Fibroblast of lung (primary cell): ENCODE measurements at places on chromosomes 16 and 17. TPM values are rescaled to one million over a fixed set of nuclear protein-coding genes. Genes with fewer than 3 reads are reported as not detected.

KRT12 gene
- not detected in 2 replicates for polyA plus RNA-seq

DNA sequence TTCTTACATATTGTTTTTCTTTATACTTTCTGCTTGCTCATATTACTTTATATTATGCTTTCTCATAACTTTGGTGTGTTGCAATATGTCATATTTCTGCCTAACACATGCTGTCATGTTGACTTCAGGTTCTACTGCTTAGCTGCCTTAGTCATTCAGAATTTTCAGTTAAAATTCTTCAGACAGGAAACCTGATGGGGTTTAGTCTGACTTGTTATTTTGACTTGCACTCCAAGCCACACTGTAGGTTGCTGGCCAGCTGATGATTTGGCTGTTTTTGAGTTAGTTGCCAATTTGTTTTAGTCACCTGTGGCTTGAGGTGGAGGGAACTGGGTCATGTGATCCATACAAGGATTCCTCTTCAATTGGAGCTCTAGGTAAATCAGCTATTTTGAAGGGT lies 315.4 kb downstream of the MAP2K6 start:
- DNase-seq = peak; percentile 39

DNA sequence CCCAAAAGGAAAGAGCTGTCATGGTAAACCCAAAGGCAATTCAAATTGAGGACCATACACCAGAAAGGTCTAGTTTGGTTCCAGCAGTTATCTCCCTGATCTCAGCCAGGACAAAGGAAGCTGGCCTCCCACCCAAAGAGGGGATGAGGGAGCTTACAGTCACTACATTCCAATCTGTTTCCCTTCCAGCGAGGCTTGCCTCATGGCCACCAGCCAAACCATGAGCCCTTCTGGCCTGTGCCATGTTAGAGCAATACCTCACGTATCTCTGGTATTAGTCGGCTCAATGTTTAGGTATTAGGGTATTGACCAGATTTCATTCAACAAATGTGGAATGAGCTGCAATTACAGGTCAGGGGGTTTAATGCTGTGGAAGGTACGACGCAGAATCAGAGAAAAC lies 8.4 kb downstream of the NDUFAB1 start:
- DNase-seq = peak; percentile 76

- no peak for DNase-seq
Measured at GRCh38 chr16:89748921-89749320, 27.6 kb downstream of the ZNF276 start.

DNA sequence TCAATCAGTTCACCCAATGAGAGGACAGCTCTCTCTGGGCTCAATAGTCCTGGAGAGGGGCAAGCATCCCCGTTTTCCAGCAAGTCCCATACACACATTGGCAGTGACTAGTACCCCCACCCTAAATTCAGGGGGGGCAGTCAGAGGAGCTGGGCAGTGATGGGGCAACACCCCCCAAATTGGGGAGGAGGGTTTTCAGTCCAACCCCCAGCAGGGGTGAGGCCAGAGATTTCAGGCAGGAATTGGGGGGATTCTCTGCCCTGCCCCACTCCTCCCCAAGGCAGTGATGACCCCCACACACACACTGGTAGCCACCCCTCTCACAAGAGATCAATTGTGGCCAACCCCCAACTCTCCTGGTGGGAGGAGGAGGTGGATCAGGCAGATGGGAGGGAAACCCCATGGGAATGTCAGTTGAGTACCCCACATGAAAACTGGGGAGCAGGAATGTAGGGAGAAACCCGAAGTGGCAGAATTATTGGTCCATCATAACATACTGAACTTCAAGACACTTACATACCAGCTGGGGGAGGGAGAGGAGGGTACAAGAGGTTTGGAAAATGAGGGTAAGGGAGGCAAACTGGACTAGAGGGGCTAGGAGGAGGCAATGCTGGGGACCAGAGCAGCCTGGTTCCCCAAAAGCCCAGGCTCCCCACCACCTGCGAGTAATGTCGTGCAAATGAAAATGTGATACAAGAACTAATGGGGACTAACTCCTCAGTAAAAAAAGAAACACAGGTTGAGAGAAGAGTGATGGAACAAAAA lies 3.1 kb downstream of the VAMP2 start:
- no peak for DNase-seq

- DNase-seq = no peak
Measured at GRCh38 chr17:3766779-3767178, 34.2 kb downstream of the ITGAE start.

GRCh38 chr17:29089601-29090044 lies 46.7 kb downstream of the PIPOX start:
- no peak for DNase-seq

GRCh38 chr17:3693829-3694231 lies 2.1 kb downstream of the P2RX5 start:
- no peak for DNase-seq

DNA sequence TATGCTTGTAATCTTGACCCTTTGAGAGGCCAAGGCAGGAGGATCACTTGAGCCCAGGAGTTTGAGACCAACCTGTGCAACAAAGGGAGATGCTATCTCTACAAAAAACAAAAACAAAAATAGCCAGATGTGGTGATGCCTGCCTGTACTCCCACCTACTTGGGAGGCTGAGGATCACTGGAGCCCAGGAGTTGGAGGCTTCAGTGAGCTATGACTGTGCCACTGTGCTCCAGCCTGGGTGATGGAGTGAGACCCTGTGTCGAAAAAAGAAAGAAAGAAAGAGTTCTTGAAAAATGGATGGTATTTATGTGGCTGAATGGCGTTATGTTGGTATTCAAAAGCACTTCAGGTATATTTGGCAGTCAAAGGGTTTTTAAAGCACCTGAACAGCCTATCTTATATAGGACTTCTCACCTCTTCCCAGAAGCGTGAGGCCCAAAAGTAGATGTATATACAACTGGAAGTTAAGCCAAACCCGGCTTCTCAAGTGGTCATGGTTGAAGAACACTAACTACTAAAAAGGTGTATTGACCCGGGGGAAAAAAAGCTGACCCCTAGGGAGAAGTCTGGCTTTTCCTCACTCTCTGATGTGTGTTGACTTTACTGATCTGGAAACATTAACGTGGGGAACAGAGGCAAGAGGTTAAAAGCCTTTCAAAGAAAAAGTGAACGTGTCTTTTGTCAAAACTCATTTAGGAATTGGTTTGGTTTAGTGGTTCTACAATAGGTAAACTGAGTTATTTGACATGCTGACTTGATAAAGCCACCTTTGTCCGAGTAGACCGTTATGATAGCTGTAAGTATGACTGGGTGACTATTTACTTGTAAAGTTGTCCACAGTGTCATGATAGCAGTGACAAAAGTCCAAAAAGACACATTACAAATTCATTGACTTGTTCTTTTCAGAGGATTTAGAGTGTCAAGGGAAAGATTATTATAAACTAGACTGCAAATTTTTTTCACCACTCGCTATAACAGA lies 183.4 kb downstream of the IRX3 start:
- no peak for DNase-seq

GRCh38 chr17:70622368-70623260 lies 453.3 kb downstream of the KCNJ2 start:
- DNase-seq = peak; percentile 59

SMIM36 gene
- not detected in 2 replicates for polyA plus RNA-seq

MEOX1 gene
- polyA plus RNA-seq = not detected in 2 replicates

GFAP gene
- 0.31 and 0.32 TPM in 2 replicates for polyA plus RNA-seq

- no peak for DNase-seq
Measured at GRCh38 chr16:52696126-52696525, 149.2 kb upstream of the TOX3 start.

DNA sequence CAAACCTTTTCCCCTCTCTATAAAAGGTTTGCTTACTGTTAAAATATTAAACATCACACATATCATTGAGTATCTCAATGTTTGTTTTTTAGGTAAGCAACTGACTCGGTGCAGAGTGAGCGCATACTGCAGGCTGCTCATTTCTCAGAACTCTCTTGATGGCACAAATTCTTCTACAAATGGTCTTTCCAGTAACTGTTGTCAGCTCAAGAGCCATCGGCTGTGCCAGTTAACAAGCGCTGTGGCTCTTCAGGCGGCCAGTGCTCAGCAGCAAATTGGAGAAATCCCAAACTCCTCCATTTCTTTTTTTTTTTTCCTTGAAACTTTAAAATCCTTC lies 8.6 kb downstream of the ABCA3 start:
- DNase-seq = no peak

DNA sequence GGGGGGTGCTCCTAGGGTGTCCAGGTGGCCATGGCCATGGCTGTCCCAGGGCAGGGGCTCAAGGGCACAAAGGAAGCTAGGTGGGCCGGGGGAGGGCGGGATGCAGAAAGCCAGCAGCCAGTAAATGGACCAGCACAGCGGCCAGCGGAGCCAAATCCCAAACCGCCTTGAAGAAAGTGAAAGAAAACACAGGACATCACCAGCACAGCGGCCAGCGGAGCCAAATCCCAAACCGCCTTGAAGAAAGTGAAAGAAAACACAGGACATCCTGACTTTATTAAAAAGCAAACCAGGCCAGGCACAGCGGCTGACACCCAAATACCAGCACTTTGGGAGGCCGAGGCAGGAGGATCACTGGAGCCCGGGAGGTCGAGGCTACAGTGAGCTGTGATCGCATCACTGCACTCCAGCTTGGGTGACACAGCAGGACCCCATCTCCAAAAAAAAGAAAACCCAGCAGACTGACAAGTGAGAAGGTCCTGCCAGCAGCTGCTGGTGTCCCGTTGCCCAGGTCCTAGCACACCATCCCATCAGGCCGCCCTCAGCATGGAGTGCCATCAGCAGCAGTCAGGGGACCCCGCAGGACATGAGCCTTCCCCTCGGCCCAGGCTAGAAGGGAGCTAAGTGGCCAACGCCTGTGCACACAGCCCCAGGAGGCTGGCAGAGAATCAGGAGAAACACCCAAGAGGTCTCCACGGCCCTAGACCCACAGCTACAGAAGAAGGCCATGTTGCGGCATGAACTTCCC lies 17.0 kb downstream of the SLC38A10 start:
- peak; percentile 72 for DNase-seq

SDR42E2 gene
- polyA plus RNA-seq = not detected in 2 replicates

DNA sequence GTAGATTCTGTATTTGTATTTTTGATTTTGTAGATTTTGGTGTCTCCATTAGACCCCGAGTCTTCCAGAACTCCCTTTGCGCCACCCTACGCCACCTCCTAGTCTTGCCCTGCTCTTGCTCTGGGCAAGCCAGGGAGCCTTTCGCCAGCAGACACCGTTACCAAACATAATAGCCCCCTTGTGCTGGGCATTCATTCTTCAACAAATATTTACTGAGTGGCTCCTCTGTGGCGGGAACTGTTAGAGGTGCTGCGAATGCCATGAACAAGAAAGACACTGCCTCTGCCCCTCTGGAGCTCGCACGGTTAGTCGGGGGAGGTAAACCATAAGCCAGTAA lies 841 bp upstream of the GPT2 start:
- DNase-seq = no peak

DNA sequence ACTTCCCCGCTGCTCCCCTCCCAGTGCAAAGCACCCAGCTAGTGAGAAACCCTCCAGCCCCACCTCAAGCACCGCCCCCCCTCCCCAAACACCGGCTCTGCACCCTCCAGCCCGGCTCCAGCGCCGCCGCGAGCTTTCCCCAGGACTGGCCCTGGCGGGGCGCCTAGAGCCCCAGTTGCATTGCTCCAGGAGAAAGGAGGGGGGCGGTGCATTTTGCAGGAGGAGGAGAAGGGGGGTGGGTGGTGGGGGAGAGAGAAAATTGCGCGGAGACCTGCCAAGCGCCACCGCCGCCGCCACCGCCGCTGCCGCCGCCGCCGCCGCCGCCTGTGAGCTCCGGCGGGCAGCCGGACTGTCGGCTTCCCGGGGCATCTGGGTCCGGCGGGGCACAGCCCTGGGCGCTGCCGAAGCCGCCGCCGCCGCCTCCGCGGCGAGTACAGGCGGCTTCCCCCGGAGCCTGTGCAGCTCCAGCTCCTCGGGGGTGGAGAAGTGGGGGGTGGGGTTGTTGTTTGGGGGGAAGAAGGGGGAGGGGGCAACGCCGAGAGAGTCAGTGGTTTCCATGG lies 333 bp upstream of the NOG start:
- DNase-seq = peak; percentile 64

- DNase-seq = no peak
Measured at GRCh38 chr17:45663772-45664171, 120.3 kb upstream of the CRHR1 start.

ELAC2 gene
- polyA plus RNA-seq = 36.9 and 61.3 TPM in 2 replicates

- DNase-seq = no peak
Measured at GRCh38 chr17:4086041-4086483, 56.8 kb downstream of the ZZEF1 start.

DNA sequence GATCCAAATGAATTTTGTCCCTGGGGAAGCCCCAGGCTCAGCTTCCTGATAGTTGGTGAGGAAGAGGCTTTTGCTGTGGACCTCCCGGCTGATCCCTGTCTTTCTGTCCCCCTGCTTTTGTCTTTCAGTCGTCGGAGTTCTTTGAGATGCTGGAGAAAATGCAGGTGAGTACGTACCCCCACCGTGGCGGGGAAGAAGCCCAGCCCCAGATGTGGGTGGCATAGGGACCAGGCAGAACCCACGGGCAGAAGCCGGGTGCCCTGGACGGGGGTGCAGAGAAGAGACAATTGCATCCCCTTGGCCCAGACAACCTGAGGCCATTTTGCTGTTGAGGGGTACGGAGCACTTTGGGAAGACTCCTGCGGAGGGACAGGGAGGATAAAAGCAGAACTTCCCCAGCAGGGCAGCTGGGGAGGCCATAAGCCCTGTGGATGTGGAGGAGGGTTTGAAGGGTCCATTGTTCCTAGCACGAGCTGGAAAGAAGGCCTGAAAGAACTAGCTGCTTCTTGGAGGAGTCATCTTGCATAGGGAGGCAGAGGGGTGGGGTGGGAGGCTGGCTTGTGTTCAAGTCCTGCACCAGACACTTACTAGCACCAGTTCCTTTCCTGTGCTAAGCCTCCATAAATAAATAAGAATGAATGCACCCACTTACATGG lies 105.6 kb downstream of the OR1D5 start:
- DNase-seq = peak; percentile 36

KCNAB3 gene
- 0.69 and 1.3 TPM in 2 replicates for polyA plus RNA-seq

- no peak for DNase-seq
Measured at GRCh38 chr16:35449663-35450062, 1990.3 kb downstream of the TP53TG3F start.

GRCh38 chr16:49023050-49023449 lies 258.6 kb downstream of the CBLN1 start:
- DNase-seq = peak; percentile 53

SSTR5 gene
- polyA plus RNA-seq = not detected in 2 replicates

- no peak for DNase-seq
Measured at GRCh38 chr17:6643451-6644125, 2.7 kb downstream of the TXNDC17 start.

SLC6A4 gene
- 0.02 TPM in 1 of 2 replicates, not detected in the other for polyA plus RNA-seq

- no peak for DNase-seq
Measured at GRCh38 chr17:31529841-31530251, 138.4 kb downstream of the RAB11FIP4 start.

GRCh38 chr17:76504117-76504516 lies 2.9 kb upstream of the RHBDF2 start:
- no peak for DNase-seq

DNA sequence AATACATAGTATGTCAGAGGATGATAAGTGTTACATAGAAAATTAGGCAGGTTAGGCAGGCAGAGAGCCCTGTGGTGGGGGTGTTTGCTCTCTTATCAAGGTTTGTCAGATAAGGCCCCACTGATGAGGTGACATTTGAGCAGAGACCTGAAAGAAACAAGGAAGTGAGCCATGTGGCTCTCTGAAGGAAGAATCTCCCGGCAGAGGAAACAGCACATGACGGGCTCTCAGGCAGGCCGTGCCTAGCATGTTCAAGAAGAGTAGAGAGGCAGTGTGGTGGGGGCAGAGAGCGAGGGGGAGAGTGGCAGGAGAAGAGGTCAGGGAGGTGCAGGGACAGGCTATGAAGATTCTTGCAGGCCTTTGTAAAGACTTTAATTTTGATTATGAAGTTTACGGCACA lies 82.0 kb upstream of the ASIC2 start:
- DNase-seq = no peak

- peak; percentile 63 for DNase-seq
Measured at GRCh38 chr17:50364715-50365114, 8.3 kb downstream of the MRPL27 start.
